ENCODE measurements at places on chromosomes 3 and 15.

DNA sequence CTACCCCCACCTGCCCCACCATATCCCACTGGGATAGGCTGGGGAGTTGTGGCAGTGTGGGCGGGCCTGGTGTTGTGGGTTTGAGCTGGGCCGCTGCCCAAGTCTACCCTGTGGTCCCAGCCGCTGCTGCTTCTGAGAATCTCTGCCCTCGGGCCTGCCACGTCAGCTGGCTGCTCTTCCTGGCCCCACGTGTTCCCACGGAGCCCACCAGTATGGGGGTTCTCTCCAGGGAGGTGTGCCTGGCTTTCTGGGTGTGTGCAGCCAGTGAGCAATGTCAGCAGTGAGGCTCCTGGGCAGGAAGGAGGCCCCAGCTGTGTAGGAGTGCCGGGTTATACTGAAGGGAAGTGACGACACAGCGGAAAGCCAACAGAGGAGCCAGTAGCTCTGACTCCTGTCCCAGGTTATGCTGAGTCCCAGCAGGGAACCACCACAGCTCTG lies 10.5 kb downstream of the GNAI2 start:
- peak; percentile 18 for DNase-seq

DNA sequence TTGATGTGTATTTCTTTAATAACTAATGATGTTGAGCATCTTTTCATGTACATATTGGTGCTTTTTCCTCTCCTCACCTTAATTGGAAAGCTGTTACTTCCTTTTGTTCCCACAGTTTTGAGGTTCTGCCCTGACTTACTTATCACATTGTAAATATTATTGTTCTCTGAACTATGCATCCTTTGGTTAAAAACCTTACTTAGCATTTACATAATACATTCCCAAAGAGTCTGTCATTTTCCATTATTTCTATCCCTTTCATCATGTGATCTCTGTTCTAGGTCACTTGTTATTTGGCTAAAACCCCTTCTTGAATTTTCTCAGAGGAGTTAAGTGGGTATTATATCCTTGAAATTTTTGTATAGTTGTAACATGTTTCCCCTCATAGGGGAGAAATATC lies 33.0 kb downstream of the SLC12A6 start:
- DNase-seq, result no peak

GRCh38 chr3:155712008-155712407 lies 32.9 kb downstream of the PLCH1 start:
- no peak for DNase-seq

DNA sequence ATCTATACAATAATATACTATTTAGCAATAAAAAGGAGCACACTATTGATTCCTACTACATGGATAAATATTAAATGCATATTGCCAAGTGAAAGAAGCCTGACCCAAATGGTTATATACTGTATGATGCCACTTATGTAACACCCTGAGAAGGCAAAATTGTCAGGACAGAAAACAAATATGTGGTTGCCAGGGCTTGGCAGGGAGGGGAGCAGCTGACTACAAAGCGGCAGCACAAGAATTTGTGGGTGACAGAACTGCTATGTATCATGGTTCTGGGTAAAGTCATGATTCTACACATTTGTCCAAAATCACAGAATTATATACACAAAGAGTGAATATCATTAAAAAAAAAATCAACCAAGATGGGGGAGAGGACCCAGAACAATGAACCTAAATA lies 22.5 kb downstream of the TBC1D2B start:
- DNase-seq, result no peak

DNA sequence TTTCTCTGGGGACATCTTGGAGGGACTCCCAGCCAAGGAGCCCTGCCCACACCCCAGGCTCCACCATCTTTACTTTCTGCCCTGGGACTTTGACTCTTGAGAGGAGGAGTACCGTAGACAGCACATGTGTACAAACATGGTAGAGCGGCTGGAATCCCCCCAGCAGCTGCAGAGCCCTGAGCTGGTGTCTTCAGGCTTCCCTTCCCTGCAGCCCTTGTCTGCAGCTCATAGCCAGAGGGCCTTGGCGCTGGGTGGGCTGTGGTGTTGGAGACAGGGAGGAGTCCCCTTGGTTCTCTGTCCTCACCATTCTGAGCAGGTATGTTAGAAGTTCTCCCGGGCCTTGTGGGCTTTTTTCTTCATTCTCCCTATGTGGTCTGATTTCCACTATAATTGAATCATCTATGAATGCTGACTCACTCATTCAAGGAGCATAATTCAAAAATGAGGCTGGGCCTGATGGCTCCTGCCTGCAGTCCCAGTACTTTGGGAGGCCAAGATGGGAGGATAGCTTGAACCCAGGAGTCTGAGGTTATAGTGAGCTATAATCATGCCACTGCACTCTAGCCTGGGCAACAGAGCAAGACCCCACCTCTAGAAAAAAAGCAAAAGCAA lies 97.8 kb upstream of the MEF2A start:
- DNase-seq, result no peak

DNA sequence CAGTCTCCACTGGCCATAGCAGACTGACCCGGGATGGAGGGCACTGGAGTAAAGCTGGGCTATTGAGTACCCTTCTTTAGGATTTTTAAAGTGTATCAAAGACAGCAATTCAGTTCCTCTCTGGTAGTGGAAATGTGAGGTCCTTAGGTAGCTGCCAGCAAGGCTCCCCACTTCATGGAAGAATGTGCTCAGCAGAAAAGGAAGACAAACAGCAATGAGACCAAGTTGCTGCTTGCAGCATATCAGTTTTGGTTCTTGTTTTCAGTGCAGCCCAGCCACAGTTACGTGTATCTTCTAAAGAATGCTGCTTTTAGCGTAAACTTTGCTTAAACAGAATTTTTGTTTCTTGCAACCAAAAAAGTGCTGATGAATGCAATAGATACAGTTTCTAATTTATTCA lies 374.0 kb upstream of the CBLB start:
- no peak for DNase-seq

- peak; percentile 42 for DNase-seq
These were observed 6.5 kb upstream of the TBC1D23 start for GRCh38 chr3:100254168-100254777.

GRCh38 chr3:65836047-65836446 lies 202.7 kb downstream of the MAGI1 start:
- DNase-seq, result no peak

DNA sequence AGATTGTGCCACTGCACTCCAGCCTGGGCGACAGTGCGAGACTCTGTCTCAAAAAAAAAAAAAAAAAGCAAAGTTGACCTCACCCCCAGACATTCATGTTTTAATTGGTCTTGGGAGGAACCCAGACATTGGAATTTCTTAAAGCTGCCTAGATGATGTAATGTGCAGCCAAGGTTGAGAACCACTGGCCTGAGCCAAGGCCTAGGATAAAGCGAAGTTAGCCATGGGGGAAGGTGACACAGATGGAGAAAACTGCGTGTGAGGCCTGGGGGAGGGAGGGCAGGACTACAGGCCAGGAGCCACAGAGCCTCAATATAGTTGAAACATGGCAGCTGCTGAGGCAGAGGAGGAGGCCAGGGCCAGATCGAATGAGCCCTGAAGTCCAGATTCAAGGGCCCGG lies 21.0 kb downstream of the GLB1 start:
- no peak for DNase-seq

- no peak for DNase-seq
These were observed 69.9 kb downstream of the RGMA start for GRCh38 chr15:93019090-93019489.

DNA sequence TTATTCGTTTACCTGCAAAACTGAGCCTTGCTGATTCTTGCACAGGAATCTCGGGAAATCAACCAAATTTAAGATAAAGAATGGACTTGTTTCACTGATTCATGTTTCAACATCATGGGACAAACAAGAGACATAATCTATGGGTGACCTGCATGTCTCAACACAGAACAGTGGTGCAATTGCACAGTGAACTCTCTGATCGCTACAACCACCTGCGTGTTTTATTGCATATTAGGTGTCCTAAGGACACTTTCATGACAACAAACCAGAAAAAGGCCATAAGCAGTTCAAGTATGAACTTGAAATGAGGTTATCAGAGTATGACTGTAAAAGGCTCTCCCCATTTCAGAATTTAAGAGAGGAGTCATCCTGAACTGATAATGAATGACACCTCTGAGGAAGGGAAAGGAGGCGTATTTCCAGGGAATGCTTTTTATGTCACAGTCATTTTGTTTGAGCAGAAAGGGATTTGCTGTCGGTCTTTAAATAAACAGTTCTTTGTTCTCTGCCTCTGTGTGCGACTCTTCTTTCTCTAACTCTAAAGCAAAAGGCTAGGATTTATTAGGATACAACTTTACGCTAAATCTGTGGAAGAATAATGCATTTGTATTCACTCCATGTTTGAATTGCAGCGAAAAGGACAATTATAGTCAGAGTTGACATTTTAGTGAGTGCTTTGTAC lies 167.2 kb downstream of the RBMS3 start:
- no peak for DNase-seq

GRCh38 chr3:45259133-45259532 lies 33.0 kb upstream of the TMEM158 start:
- DNase-seq, result no peak

GRCh38 chr3:109070211-109070610 lies 47.7 kb downstream of the MORC1 start:
- no peak for DNase-seq

DNA sequence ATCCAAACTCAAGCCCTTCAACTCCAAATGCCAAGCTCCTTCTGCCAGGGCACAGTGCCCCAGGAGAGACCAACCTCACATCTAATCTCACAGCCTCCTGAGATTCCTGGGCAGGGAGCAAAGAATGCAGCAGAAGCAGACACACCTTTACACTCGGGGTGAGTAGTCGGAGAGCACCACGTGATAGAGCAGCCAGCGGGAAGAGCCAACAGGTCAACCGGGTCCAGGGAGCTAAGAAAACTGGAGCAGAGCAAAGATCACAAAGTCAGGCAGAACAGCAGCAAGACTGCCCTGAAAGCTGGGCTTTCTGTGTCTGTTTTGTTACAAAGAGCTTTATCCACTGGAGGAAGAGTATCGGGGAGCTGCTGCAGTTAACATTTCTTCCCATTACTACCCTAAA lies 4.2 kb downstream of the B3GALNT1 start:
- DNase-seq, result no peak

- DNase-seq, result no peak
These were observed 203.5 kb downstream of the RSRC1 start for GRCh38 chr3:158313338-158313927.

GRCh38 chr15:75843678-75844581 lies 683 bp downstream of the UBE2Q2 start:
- DNase-seq, result peak; percentile 52

DNA sequence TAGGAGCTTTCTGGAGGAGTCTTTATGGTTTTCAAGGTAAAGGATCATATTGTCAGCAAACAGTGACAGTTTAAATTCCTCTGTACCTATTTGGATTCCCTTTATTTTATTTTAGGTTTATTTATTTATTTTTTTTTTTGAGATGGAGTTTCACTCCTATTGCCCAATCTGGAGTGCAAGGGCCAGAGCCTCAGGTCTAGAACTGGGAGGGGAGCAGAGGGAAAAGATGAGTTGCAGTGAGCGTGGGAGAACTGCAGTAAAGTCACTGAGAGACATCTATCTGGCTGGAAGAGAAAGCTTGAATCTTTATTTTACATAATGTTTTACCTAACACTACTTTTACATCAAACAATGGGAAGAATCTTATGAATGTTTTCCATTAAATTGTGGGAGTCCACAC lies 49.5 kb upstream of the GK5 start:
- no peak for DNase-seq

DNA sequence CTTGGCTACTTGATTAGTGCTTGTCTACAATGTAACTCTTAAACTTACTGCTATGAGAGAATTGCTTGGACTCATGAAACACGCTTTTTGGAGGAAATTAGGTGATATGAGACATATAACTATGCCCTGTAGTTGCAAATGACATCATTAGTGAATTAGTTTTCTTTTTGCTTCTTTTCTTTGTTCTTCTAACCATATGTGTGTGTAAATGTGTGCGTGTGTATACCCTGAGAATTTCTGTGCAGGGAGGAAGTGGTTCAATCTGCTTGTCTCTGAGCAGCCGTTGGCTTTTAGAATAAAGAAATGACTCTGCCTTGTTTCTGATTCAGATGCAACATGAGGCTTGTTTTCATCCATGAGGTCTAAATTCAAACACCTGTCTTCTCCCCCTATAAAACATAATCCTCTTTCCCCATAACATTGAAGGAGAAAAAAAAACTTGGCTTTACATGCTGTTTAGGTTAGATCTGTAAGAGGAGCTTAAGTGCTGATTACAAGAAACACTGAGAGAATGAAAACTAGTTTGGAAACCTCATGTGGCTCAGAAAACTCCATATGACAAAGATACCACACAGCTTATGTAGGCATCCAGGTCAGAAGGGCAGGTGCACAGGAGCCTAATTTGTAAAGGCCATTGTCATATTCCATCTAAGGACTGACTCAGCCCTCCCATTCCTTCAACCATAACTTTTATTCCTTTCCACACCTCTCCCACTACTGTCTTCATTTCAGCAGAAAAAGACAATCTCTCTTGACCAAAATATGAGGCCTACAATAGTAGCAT lies 30.5 kb upstream of the BLM start:
- peak; percentile 48 for DNase-seq

DNA sequence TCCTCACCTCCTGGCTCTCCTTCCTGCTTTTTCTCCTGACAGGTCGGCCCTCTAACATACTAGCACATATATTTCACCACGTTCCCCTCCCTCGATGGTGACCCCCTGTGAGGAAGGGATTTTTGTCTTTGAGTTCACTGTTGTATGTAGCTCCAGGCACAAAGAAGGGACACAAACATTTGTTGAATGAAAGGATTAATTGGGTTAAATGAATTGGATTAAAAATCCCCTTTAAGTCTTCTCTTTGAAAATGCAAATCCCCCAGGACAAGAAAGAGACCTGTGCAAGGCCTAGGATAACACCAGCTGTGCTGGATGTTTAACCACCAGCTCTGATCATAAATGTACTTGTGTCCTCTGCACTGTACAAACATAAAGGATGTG lies 3.3 kb downstream of the CALML4 start:
- DNase-seq, result no peak

- no peak for DNase-seq
These were observed 33.6 kb upstream of the UBP1 start for GRCh38 chr3:33473813-33474212.

- no peak for DNase-seq
These were observed 2.3 kb downstream of the SELENOS start for GRCh38 chr15:101275018-101275417.

- no peak for DNase-seq
These were observed 19.6 kb upstream of the CPOX start for GRCh38 chr3:98612996-98613517.

GRCh38 chr3:132549890-132550578 lies 47.0 kb upstream of the ACKR4 start:
- DNase-seq, result no peak

DNA sequence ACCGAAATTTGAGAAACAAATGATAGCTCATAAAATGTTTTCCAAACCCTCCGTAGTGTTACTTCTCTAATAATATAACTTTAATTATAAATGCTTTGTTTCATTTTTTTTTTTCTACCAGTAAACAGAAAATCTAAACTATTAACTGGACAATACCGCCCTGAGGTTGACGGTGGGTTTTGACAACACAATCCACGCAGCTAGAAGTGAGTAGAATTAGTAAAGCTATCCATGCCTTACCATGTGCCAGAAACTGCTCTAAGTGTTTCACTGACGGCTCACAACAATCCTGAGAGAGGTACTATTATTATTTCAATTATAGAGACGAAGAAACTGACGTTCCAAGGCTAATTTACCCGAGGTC lies 410 bp downstream of the NDUFAF1 start:
- DNase-seq, result no peak

- DNase-seq, result no peak
These were observed 40.7 kb downstream of the ATP2C1 start for GRCh38 chr3:130934442-130935089.
